Left ventricle myocardium inferior (tissue), 1 donor: ENCODE measurements at places on chromosomes 3 and 15. TPM values are rescaled to one million over a fixed set of nuclear protein-coding genes. Genes with fewer than 3 reads are reported as not detected.

The VGLL4 gene
- total RNA-seq = 29.3 TPM

The GATM gene
- 9.3 TPM for total RNA-seq

The TOP2B gene
- 101 TPM for total RNA-seq

The GOLGA6L7 gene
- not detected for total RNA-seq

The EIF1B gene
- total RNA-seq = 416 TPM

The GPR27 gene
- 7.3 TPM for total RNA-seq

The PRSS50 gene
- total RNA-seq = 0.22 TPM

The FBXL2 gene
- total RNA-seq = 1.5 TPM

The CDHR4 gene
- not detected for total RNA-seq

The CHRFAM7A gene
- 2.4 TPM for total RNA-seq

The CATSPER2 gene
- 1.2 TPM for total RNA-seq

The SEMA3G gene
- total RNA-seq = 9.2 TPM

The DUOX2 gene
- total RNA-seq = 0.05 TPM

- H3K27ac ChIP-seq = peak overlapping the region; percentile 42
- peak; percentile 65 for DNase-seq
- H3K36me3 ChIP-seq = peaks cover 36% of the 10 kb centered on the region
- H3K4me3 ChIP-seq = no peak overlapping the region
- no peaks in the 10 kb centered on the region for H3K27me3 ChIP-seq
- H3K4me1 ChIP-seq = peaks cover 21% of the 10 kb centered on the region
These were observed 139.5 kb downstream of the ADAMTS9 start for GRCh38 chr3:64548200-64548889.

DNA sequence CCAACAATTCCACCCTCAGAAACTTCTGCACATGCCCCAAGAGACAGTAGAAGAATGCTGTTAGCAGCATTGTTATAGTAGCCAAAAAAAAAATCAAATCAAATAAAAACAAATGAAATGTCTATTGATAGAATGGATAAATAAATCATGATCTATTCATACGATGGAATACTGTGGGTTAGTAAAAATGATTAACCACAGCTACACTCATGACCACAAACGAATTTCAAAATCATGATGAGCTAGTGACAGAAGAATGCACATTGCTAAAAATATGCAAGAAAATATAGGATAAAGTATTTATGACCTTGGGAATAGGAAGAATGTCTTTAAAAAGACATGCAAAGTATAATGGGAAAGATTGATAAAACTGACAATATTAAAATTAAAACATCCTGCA lies 57.5 kb upstream of the ACAN start:
- H3K4me1 ChIP-seq = no peaks in the 10 kb centered on the region
- no peak for DNase-seq
- no peak overlapping the region for H3K27ac ChIP-seq
- H3K27me3 ChIP-seq = peaks cover 80% of the 10 kb centered on the region

- no peak overlapping the region for H3K27ac ChIP-seq
- no peaks in the 10 kb centered on the region for H3K27me3 ChIP-seq
- H3K4me1 ChIP-seq = peaks cover 11% of the 10 kb centered on the region
- H3K4me3 ChIP-seq = no peak overlapping the region
- no peaks in the 10 kb centered on the region for H3K36me3 ChIP-seq
These were observed 79.9 kb downstream of the UBP1 start for GRCh38 chr3:33360136-33360825.

GRCh38 chr15:82039871-82040270 lies 5.9 kb downstream of the MEX3B start:
- peaks cover 11% of the 10 kb centered on the region for H3K36me3 ChIP-seq
- no peak overlapping the region for H3K4me3 ChIP-seq
- no peak for DNase-seq
- peak overlapping the region; percentile 24 for H3K27ac ChIP-seq
- H3K4me1 ChIP-seq = peaks cover 32% of the 10 kb centered on the region
- no peaks in the 10 kb centered on the region for H3K27me3 ChIP-seq

DNA sequence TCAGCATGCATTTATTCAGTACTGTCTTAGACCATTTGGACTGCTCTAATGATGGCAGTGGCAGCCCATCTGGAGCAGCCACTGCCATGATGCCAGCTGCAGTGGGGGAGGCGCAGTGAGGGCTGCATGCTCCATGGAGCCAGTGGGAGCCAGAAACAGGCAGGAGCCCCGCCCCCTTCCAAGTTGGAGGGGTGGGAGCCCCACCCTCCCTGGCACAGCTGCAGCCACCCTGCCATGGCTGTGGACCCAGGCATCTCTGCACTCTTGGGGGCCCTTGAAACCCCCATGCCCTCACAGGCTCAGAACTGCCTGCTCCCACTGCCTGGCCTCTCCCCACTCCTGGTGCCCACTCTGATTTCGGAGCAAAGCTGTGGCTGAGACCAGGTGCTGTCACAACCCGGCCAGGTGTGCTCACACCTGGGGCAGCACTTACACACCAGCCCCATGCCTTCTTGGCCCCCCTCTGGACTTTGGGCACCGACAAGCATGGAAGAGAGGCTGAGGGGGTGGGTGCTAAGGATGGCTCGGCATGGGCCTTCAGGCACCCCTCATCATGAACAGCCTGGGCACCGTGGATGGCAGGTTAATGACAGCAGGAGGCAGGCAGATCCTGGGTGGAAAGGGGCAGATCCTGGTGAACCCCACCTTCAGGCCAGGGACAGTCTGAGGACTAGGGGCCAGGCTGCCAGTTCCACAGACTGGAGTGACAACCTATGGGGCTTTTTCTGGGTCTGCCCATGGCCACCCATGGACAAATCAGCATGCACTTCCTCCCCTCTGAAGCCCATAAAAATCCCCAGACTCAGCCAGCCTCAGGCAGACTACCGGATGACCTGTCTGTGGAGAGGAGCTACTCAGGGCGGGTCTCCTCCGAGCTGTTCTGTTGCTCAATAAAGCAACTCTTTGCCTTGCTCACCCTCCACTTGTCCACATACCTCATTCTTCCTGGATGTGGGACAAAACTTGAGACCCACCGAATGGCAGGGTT lies 18.3 kb downstream of the TBC1D21 start:
- H3K27me3 ChIP-seq = peaks cover 8% of the 10 kb centered on the region
- no peaks in the 10 kb centered on the region for H3K4me1 ChIP-seq
- DNase-seq = no peak

- no peak overlapping the region for H3K4me3 ChIP-seq
- no peak for DNase-seq
- H3K4me1 ChIP-seq = peaks cover 25% of the 10 kb centered on the region
- H3K27me3 ChIP-seq = no peaks in the 10 kb centered on the region
- H3K36me3 ChIP-seq = no peaks in the 10 kb centered on the region
- H3K27ac ChIP-seq = peak overlapping the region; percentile 50
These were observed 18.6 kb downstream of the MAGEF1 start for GRCh38 chr3:184693011-184693975.

GRCh38 chr3:157098823-157099185 lies 61.1 kb downstream of the CCNL1 start:
- H3K4me3 ChIP-seq = no peak overlapping the region
- H3K27ac ChIP-seq = peak overlapping the region; percentile 100
- H3K36me3 ChIP-seq = no peaks in the 10 kb centered on the region
- H3K27me3 ChIP-seq = no peaks in the 10 kb centered on the region

- H3K4me3 ChIP-seq = peak overlapping the region; percentile 100
- no peak overlapping the region for H3K27ac ChIP-seq
- peaks cover 50% of the 10 kb centered on the region for H3K36me3 ChIP-seq
- no peaks in the 10 kb centered on the region for H3K27me3 ChIP-seq
- H3K4me1 ChIP-seq = peaks cover 47% of the 10 kb centered on the region
These were observed 990 bp downstream of the MYNN start for GRCh38 chr3:169774186-169774585.

- no peaks in the 10 kb centered on the region for H3K36me3 ChIP-seq
- DNase-seq = no peak
- no peak overlapping the region for H3K27ac ChIP-seq
- H3K27me3 ChIP-seq = peaks cover 60% of the 10 kb centered on the region
- no peak overlapping the region for H3K4me3 ChIP-seq
These were observed 16.3 kb upstream of the VPS8 start for GRCh38 chr3:184795522-184796190.

DNA sequence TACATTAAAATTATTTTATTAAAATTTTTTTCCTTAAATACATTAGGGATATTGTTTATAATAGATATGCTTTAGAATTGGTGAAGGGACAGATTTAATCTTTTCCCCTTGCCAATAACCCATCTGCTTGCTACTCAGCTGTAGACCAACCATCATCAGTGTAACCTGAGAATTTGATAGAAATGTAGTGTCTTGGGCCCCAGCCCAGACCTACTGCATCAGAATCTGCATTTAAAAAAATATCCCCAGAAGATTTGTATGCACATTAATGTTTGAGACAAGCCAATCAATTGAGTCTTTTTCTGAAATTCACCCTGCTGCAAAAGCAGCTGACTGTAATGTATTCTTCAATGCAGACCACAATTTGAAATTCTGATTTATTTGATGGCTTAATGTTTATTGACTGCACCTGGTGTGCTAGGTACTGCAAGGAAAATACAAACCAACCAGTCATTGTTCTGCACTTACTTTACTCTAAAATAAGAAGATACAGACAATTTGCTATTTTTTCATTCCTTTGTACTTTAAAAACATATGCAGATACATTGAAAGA lies 190.7 kb upstream of the SGO1 start:
- peaks cover 20% of the 10 kb centered on the region for H3K4me1 ChIP-seq
- no peak overlapping the region for H3K27ac ChIP-seq
- no peaks in the 10 kb centered on the region for H3K27me3 ChIP-seq
- H3K36me3 ChIP-seq = no peaks in the 10 kb centered on the region

GRCh38 chr3:177300039-177300833 lies 103.0 kb upstream of the TBL1XR1 start:
- peak overlapping the region; percentile 63 for H3K27ac ChIP-seq
- H3K27me3 ChIP-seq = no peaks in the 10 kb centered on the region
- H3K4me1 ChIP-seq = peaks cover 12% of the 10 kb centered on the region
- H3K36me3 ChIP-seq = no peaks in the 10 kb centered on the region
- DNase-seq = no peak

DNA sequence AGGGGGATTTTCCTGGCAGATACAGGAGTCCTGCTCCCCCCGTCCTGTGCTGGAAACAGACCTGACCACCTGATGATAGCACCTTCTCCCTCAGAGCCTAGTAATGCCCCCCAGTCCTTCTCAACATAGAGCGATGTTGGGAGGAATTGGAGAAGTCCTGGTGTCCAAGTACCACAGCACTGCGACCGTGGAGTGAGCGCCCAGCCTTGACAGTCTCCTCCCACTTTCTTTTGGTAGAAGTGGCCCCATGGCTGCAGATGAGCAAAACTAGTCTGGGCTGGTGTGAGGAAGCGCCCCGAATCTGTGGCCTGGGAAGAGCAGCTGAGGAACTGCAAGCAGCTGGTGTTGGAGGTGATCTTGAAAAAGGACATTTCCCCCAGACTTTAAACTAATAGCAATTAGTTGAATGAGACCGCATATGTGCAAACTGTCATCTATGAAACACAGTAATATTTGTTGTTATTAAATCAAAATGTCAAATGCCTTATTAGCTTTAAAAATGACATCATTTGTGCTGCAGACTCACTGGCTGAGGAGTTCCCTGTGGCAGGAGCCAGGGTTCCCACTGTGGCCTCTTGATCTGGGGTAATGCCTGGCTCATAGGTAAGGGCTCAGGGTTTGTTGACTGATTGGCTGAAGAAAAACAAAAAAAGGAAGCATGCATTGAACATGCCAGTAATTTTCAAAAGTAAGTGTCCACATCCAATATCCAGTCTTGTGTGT lies 121.8 kb downstream of the CACNA2D3 start:
- no peaks in the 10 kb centered on the region for H3K27me3 ChIP-seq
- H3K27ac ChIP-seq = no peak overlapping the region
- no peak for DNase-seq
- H3K4me3 ChIP-seq = no peak overlapping the region
- no peaks in the 10 kb centered on the region for H3K4me1 ChIP-seq

DNA sequence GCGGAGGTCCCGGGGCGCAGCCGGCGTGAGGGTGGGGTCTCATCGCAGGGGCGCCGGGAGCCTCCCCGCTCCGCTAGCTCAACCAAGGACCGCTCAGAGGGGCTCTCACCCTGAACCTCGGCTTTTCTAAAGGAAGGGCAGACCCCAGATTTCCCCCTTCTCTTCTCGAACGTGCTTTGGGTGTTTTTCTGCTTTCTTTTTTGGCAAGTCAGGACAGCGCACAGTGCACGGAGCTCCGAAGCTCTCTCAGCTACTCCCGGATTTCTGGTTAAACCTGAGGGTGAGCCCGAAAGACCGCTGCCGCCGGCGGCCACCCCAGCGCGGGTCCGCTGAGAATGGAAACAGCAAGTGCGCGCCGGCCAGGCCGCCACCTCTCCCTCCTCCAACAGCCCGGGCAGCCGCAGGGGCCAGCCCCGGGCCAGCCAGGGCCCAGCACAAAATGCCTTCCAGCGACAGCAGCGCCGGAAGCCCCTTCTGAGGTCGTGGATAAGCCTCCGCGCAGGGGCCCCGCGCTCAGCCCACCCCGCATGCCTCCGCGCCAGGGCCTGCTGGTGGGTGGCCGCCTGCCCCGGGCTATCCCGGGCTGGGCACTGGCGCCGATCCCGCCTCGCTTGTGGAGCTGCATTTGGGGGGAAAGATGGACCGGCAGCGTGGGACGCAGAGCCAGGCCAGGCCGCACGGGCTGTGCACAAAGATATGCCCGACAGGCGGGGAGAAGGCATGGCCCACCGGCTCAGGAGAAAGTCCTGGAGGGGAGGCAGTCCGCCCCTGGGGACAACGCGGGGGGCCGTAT lies 8.2 kb upstream of the OCA2 start:
- no peak overlapping the region for H3K27ac ChIP-seq
- peaks cover 16% of the 10 kb centered on the region for H3K4me1 ChIP-seq
- peak overlapping the region; percentile 76 for H3K4me3 ChIP-seq
- H3K36me3 ChIP-seq = peaks cover 13% of the 10 kb centered on the region
- H3K27me3 ChIP-seq = peaks cover 36% of the 10 kb centered on the region
- DNase-seq = peak; percentile 8

- peaks cover 29% of the 10 kb centered on the region for H3K4me1 ChIP-seq
- H3K27ac ChIP-seq = no peak overlapping the region
- no peaks in the 10 kb centered on the region for H3K27me3 ChIP-seq
- no peak overlapping the region for H3K4me3 ChIP-seq
- no peaks in the 10 kb centered on the region for H3K36me3 ChIP-seq
- no peak for DNase-seq
These were observed 11.6 kb upstream of the KCTD6 start for GRCh38 chr3:58480309-58480708.

DNA sequence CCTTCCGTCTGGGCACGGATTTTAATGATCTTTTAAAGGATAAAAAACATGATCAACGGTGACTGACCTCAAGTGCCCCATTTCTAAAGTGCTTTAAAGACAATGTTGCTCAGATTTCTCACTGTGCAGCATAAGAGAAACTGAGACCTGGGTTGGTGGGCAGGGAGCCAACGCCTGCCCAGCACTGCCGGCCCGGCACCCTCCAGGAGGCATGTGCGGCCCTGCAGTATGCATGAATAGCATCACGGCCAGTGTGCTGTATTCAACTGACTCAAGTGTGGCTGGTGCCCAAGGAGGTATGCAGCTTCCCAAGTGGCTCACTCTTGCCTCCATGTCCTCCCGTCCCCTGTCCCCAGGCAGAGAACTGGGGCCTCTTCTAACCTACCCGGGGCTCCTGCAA lies 30.3 kb downstream of the SEC61A1 start:
- no peak for DNase-seq
- H3K4me3 ChIP-seq = no peak overlapping the region
- H3K27me3 ChIP-seq = no peaks in the 10 kb centered on the region
- peaks cover 78% of the 10 kb centered on the region for H3K4me1 ChIP-seq

- H3K4me3 ChIP-seq = no peak overlapping the region
- peaks cover 57% of the 10 kb centered on the region for H3K4me1 ChIP-seq
- H3K36me3 ChIP-seq = peaks cover 9% of the 10 kb centered on the region
- no peak for DNase-seq
- H3K27me3 ChIP-seq = no peaks in the 10 kb centered on the region
These were observed 3.2 kb upstream of the ZFYVE19 start for GRCh38 chr15:40803688-40804087.
